ENCODE measurements at places on chromosomes 5 and 9.

GRCh38 chr5:17838469-17838868 lies 204.2 kb downstream of the TAF11L14 start:
- no peak for DNase-seq

GRCh38 chr9:76451234-76451633 lies 7.7 kb upstream of the GCNT1 start:
- DNase-seq = no peak

DNA sequence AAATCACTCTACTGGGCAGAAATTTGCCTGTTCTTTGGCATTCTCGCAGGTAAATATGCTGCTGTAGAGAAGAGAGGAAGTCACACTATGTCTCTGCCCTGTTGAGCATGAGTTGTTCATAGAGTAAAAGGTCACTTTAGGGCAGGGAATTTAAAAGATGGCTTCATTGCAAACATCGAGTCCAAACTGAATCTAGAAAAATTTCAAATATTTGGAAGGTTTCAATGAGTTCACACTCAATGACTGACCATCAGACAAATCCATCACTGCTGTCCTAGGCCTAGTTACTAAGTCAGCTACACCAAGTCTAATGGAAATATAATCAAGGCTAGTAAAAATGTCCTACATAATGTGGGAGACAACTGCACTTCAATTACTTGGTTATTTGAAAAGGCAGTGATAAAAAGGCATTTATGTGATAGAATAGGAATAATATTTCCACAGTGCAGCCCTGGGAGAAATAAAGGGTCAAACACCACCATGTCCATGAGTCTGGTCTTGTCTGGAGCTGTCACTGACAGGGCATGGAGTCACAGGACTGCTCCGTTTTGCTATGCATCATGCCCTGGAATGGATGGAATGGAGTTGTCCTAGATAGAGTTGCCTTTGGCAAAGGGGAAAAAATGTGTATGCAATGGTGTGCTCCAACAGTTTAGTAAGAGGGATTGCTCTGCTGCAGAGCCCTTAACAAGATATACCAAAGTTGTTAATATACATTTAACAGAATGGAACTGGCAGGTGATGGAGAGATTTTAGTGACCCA lies 218.5 kb upstream of the DAPK1 start:
- no peak for DNase-seq

DNA sequence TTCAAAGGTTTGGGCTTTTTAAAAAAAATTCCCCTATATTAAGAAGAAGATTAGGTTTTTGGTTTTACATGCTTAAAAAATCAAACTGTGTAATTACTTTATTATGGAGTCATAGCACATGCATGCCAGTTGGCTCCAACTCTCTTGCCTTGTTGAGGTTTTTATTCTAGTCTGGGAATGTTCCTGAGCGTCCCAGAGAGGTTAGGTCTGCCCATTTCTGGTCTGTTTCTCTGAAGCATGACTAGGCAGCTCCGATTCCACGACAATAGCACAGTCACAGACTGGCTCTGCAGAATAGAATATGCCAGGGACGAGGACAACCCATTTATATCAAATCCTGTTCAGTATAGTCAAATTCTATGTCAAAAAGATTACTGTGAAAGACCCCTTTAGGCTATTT lies 217.0 kb downstream of the PCSK5 start:
- no peak for DNase-seq

DNA sequence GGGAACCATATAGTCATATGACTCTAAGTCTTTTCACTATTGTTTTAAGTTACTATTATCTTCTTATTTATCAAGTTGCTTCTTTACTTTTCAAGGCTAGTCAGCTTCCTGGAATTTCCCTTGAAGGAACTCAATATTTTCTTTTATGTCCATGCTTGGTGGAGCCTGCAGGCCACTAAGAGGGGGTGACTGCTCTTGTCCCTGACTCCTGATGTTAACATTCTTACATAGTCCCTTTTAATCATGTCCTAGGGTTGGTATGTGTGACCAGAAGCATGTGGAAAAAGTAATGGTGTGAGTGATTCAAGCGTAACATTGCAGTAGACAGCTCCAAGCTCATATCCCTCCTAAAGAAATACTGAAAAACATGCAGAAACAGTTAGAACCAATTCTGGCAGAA lies 1536.2 kb upstream of the CDH9 start:
- DNase-seq = no peak

DNA sequence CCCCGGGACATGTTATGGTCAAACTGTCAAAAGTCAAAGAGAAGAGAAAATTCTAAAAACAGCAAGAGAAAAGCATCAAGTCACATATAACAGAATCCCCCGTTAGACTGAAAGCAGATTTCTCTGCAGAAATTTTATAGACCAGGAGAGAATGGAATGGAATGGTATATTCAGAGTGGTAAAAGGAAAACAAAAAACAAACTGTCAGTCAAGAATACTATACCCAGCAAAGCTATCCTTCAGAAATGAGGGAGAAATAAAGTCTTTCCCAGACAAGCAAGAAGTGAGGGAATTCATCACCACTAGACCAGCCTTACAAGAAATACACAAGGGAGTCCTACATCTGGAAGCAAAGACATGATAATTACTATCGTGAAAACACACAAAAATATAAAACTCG lies 208.0 kb downstream of the CACNA1B start:
- DNase-seq = no peak

DNA sequence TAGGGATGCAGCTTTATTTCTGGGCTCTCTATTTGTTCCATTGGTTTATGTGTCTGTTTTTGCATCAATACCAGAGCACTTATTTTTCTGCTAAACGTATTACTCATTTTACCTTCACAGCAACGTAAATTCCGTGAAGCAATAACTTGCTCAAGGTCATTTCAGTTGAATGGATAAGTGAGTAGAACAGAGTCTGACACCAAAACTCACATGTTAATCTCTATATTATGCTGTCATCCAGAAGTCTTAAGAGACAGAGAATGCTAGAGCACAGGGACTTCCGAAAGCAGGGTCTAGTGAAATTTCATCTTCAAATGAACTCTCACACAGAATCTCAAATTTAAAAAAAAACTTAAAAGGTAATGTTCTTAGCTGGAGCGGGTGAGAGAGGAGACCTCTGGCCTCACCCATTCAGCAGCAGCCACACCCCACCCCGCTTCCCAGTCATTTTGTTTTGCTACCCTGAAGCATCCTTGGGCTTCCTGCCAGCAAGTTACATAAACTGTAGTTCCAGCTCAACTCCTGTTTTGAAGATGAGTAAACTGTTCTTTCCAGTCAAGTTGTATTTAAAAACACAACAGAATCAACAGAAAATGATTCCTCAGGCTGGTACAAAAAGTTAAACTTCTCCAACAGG lies 69.3 kb downstream of the TRIM36 start:
- no peak for DNase-seq

GRCh38 chr5:89351975-89352374 lies 469.0 kb upstream of the MEF2C start:
- DNase-seq = no peak

GRCh38 chr9:96202971-96203780 lies 98.8 kb downstream of the HSD17B3 start:
- DNase-seq = no peak

- no peak for DNase-seq
These were observed 411.1 kb upstream of the MPDZ start for GRCh38 chr9:13690595-13690994.

DNA sequence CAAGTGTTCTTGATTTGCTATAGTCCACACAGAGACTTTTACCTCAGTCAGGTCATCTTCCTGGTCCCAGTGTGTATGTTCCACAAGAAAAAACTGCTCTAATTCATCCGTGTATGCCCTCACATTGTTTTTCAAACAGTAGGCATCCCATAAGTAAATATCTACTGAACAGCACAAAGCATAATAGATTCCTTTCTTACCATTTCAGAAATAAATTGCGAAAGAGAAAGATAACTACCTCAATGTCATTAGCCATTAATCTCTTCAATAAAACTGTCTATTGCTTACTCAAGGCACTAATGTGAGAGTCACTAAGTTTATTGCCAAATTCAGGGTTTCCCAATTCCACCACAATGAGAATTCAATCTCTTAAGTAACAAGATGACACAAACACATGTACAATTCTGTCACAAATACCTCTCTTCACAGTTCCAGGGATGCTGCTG lies 9.6 kb downstream of the FBXW2 start:
- no peak for DNase-seq

DNA sequence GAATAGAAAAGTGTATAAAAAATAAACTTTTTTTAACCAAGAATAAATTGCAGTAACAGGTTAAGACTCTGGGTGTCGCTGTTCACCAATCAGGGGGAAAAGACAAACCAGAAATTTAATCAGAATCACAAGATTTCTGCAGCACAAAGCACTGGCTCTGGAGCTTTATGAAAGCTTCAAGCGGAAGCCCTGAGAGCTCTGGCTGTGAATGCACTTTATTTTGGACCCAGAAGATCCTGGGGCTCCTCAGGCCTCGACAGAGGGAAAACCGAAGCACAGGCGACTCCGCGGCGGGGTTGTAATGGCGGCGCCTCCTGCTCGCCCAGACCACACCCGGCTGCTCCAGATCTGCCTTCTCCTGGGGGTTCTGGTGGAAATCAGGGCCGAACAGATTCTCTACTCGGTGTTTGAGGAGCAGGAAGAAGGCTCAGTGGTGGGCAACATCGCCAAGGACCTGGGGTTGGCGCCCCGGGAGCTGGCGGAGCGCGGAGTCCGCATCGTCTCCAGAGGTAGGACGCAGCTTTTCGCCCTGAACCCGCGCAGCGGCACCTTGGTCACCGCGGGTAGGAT lies at the start of gene PCDHGA4:
Gene PCDHGA4 (plus strand): TSS at position 122 of the 570 bp plus-strand sequence. CDS start 87 bp downstream, at position 209.
- no peak for DNase-seq

- DNase-seq = no peak
These were observed 336.6 kb upstream of the DAB2 start for GRCh38 chr5:39761199-39761950.

GRCh38 chr9:29647451-29647850 lies 2074.2 kb upstream of the C9orf72 start:
- no peak for DNase-seq

- no peak for DNase-seq
These were observed 662.0 kb downstream of the PTPRD start for GRCh38 chr9:9950813-9951212.

- no peak for DNase-seq
These were observed 15.9 kb downstream of the EXD3 start for GRCh38 chr9:137406876-137407589.

DNA sequence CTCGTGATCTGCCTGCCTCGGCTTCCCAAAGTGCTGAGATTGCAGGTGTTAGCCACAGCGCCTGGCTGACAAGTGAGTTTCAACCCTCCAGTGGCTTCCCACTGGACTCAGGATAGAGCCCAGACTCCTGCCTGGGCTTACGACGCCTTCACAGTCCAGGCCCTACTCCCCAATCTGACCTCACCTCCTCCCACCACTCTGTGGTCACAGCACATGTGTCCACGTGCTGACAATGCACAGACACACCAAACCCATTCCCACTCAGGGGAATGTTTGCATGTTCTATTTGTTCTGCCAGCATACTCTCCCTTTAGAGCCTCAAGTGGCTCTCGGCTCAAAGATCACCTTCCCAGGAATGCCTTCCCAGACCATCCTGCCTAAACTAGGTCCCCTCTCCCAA lies 31.1 kb upstream of the TRIM14 start:
- no peak for DNase-seq

DNA sequence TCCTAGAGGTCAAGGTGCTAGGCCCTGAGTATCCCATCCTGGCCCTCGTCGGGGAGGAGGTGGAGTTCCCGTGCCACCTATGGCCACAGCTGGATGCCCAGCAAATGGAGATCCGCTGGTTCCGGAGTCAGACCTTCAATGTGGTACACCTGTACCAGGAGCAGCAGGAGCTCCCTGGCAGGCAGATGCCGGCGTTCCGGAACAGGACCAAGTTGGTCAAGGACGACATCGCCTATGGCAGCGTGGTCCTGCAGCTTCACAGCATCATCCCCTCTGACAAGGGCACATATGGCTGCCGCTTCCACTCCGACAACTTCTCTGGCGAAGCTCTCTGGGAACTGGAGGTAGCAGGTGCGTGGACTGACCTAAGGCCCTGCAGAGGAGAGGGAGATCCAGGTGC lies 7.9 kb downstream of the BTNL9 start:
- DNase-seq = no peak

- no peak for DNase-seq
These were observed 61.4 kb downstream of the LMX1B start for GRCh38 chr9:126675147-126675467.

DNA sequence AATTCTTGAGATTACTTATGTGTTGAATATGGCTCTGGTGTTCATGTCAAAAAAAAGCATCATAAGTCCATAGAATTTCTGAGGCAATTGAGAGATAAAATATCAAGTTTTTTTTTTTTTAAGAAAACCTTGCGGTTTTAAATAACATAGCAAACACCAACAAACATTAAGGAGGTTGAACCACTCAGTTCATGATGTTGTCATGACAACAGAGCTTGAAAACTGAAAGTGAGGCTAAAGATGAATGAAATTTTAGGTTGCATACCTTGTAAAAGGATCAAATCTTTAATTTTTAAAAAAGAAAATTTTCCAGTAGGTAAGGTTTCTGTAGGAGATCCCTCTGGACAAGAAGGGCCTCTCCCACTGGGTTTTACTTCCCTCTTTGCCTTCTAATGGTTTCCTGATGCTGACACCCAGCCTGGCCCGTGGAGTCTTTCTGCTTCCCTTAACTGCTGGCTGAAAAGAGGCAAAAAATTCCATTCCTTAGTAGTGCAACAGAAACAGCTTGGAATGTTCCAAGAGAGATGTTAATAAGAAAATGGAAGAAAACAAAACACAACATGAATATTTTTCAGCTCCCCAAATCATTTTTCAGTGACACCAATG lies 60.0 kb upstream of the FER start:
- DNase-seq = no peak

- no peak for DNase-seq
These were observed 5.2 kb downstream of the NIPBL start for GRCh38 chr5:36881807-36882206.

GRCh38 chr5:17910318-17910717 lies 276.1 kb downstream of the TAF11L14 start:
- DNase-seq = no peak
